ENCODE measurements at places on chromosomes 16 and 17.

- no peak for DNase-seq
Observed at GRCh38 chr17:40315678-40316570, 6.9 kb downstream of the RARA start.

GRCh38 chr17:33284022-33284421 is 9.1 kb downstream of the ASIC2 start:
- no peak for DNase-seq

- no peak for DNase-seq
Observed at GRCh38 chr17:75348386-75349012, 57.0 kb downstream of the GRB2 start.

DNA sequence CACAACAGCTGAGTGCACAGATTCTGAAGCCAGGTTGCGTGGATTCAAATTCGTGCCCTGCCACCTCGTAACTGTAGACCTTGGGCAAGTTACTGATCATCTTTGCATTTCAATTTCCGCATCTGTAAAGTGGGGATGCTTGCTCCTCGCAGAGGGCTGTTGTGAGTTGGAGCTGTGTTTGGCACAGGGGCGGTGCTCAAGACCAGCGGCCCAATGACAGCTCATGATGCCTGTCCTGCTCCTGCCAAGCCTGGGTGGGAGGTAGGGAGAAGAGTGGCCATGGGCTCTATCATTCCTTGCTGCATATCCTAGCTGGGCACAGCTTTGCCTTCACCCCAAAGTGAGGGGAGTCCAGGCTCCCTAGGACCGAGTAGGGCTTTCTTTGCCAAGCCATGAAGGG is 12.6 kb downstream of the NXPH3 start:
- no peak for DNase-seq

GRCh38 chr17:64176556-64176955 is 46.6 kb upstream of the ERN1 start:
- no peak for DNase-seq

- DNase-seq, result no peak
Observed at GRCh38 chr16:12833926-12834325, 30.2 kb upstream of the CPPED1 start.

DNA sequence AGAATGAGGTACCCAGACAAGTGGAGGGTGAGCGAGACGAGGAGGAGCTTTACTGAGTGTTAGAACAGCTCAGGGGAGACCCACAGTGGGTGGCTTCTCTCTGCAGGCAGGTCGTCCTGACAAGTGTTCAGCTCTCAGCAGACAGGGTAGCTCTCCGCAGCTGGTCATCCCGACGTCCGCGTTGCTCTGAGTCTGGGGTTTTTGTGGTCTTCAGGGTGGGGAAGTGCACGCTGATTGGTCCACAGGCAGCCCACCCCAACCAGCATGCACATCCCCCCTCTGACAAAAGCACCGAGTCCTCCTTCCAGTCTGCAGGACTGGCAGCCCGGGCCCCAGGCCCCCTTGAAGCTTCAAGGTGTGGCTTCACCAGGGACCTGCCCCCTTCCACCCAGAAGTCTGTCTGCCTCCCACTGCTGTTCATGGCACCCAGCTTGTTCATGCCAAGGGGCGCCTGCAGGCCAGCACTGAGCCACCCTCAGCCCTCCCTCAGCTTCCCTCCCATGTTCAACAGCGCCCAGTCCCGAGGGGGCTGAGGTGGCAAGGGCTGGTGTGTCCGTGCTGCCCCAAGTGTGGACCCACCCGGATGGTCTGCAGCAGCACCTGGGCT is 19.9 kb upstream of the WDR45B start:
- DNase-seq, result no peak

DNA sequence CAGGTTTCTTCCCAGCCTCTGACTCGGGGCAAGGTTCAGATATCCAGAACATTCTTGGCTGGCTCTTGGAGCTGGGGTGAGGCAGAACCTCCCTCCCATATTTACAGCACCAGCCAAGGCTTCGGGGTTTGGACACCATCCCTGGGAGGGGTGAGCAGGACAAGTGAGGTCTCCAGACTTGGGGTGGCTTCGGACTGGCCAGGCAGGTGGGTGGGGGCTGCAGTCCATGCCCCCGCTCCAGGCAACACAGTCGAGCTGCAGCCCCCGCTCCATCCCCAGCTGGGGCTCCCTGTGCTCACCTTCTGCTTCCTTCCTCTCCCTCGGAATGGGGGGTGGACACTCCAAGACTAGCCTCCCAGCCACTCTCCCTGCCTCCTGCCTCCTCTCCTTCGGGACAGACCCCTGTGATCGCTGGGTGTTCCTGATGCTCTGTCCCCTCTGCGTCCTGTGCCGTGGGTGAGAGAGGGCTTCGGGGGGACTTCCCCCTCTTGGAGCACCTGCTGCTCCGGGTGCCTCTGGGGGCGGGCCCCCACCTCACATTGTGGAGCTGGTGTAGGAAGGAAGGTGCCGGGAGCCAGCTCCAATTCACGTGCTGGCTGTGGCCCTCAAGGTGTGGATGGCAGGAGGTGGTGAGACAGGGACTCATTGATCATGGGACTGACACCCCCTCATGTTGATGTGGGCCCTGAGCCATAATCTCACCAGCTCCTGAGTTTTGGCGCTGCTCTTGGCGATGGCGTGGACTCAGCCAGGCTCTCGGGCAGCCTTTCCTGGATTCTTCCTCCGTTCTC is 189.2 kb downstream of the SEC14L1 start:
- no peak for DNase-seq

- DNase-seq, result no peak
Observed at GRCh38 chr17:56030009-56030624, 123.2 kb upstream of the ANKFN1 start.

- no peak for DNase-seq
Observed at GRCh38 chr17:38469875-38470274, 41.6 kb downstream of the ARHGAP23 start.

- no peak for DNase-seq
Observed at GRCh38 chr17:58840820-58841612, 85.4 kb downstream of the PPM1E start.

DNA sequence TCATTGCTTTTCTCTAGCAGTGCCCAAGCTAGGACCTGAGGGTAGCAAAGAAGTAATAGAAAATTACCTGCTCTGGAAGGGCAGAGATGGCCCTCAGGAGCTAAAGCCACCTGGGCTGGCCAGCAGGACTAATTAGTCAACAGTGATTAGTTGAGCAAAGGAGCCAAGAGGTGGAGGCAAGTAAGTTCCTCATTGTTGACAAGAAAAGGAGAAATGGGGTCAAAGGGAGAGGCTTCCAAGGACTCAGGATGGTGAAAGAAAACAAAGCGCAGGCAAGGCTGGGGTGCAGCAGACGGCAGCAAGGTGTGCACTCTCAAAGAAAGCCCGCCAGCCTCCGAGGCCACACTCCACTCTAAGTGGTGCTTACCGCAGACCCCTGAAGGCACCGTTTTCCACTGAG is 44.6 kb downstream of the CMTM4 start:
- no peak for DNase-seq

DNA sequence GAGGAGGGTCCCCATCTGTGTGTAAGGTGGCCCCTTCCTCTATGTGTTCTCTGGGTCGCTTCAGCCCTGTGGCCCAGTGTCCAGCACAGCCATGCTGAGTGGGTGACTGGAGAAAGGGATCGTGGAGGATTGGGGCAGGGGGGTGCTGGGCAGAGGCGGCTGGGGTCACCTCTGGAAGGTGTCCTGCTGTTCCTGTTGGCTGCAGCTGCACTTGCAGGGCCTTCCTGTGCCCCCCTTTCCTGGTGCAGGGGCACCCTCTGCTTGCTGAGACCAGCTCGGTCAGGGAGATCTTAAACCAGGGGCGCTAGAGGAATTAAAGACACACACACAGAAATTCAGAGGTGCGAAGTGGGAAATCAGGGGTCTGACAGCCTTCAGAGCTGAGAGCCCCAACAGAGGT is 11.1 kb downstream of the IL32 start:
- DNase-seq, result no peak

- no peak for DNase-seq
Observed at GRCh38 chr17:48494335-48494734, 36.5 kb downstream of the HOXB1 start.

GRCh38 chr17:34252444-34253138 is 2.5 kb upstream of the CCL2 start:
- no peak for DNase-seq

DNA sequence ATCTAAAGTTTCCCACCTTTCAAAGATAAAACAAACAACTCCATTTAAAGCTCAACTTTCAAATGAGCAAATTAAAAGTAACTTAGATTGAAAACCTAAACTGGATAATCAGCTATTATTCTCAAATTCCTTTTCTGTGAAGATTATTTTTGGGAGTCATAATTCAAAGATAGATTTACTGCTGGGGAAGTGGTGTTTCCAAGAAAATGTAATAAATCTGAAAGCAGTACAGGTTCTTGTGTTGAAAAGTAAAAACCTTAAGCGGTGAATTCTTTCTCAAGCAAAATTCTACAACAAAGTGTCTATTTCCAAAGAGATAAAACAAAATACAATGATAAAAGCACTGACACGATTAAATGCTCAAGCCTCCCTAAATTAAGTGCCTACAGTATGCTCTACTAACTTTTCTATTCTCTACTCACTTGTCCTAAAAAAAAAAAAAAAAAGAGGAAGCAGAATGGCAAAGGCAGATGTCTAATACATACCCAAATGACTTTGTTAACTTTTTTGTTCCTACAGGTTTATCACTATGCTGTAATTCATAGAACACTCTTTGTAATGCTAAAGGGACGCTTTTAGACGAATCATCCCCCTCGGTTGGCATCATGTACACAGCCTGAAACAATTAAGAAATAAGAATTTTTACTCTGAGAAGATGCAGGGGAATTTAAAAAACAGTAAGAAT is 34.5 kb downstream of the LITAFD start:
- no peak for DNase-seq

DNA sequence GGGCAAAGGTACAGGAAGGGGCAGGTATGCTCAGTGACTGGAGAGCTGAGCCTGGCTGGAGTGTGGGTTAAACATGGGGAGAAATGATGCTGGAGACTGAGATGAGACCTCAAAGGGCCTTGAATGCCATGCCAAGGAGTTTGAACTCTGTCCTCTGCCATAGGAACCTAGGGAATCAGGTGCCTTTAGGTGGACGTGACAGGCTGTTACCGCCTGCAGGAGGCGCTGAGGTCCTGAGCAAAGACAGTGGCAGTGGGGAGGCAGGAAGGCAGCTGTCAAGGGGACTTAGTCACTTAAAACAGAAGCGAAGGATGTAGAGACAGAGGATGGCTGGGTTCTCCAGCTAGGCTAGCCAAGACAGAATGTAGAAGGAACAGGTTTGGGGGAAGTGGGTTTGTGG is 9.1 kb downstream of the PSMB3 start:
- no peak for DNase-seq

DNA sequence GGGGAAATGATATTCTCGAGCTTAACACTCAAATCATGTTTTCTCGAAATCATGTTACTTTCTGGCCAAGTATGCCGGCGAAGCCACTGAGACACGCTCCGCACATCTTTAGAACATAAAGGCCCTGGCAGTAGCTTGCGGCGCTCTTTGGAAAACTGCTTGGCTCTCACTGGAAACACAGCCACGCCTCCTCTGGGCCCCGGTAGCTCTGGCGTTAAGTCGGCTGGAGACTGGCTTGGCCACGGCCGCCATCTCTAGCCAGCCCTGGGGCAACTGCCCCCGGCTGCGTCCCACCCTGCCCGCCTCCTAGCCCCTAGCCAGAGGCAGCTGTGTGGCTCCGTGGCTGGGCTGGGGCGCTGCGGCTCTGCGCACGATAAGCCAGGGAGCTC is 9.2 kb upstream of the BAIAP2 start:
- DNase-seq, result no peak

DNA sequence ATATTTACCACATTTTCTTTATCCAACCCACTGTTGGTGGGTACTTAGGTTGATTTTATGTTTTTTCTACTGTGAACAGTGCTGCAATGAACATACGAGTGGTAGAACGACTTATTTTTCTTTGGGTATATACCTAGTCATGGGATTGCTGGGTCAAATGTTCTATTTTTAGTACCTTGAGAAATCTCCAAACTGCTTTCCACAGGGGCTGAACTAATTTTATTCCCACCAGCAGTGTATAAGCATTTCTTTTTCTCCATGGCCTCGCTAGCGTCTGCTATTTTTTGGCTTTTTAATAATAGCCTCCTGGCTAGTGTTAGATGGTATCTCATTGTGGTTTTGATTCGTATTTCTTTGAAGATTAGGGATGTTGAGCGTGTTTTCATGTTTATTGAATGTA is 202.3 kb downstream of the LGALS9B start:
- no peak for DNase-seq

DNA sequence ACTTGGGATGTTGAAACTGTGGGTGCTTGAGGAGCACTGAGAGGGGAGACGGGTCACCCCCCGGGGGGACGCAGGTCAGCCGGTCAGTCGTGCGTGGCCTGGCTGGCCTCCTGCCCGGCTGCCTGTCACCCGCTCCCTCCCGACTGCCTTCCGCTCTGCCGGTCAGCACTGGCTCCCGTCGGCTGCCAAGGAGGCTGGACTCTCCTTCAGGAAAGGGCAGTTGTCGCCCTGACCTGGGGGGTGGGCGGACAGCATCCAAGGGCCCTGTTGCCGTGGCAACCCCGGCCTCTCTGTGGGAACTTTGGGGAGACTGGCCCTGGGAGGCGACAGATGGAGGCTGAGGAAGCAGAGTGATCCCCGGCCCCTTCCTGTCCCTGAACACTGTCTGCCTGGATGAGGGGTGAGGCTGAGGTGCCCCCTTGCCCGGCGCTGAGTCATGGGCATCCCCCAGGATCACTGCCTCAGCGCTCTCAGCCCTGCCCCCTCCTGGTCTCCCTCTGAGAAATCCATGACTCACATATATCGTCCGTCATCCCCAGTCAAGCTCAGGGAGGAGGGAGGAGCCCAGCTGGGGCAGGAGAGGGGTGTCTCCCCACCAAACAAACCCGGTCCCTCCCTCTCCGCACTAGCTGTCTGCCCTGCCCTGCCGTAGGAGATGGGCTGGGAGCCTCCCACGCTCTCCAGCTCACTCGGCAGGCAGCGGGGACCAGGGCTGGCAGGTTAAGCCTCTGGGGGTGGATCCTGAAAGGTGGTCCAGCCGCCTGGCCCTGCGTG is at the start of gene ADGRG1:
ADGRG1 (plus strand) TSS at position 623 of the 774 bp plus-strand sequence. CDS start 21,658 bp downstream, outside the sequence.
- DNase-seq, result no peak

GRCh38 chr16:20798364-20798763 is 7.9 kb downstream of the ERI2 start:
- DNase-seq, result no peak

GRCh38 chr17:83071365-83071764 is 8.0 kb upstream of the METRNL start:
- DNase-seq, result no peak

GRCh38 chr17:8744086-8744785 is 400 bp downstream of the CCDC42 start:
- DNase-seq, result no peak

GRCh38 chr16:51657848-51658247 is 506.8 kb upstream of the SALL1 start:
- no peak for DNase-seq

DNA sequence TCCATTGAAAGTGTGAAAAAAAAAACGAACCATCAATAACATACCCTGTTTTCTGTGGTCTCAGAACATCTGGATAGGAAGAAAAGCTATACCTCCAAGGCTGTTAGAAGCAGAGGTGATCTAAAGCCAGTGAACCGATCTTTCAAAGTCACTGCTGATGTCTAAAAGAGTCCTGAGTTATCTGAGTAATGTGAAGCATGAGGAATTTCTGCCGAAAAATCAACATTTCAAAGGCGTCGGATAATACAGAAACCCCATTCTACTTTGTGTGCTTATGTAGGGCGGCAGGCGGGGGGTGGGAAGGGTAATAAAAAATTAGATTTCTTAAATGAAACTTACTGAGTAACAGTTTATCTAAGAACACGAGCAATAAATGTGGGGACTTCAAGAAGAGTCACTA is 3.9 kb downstream of the XYLT1 start:
- DNase-seq, result no peak

GRCh38 chr17:37475731-37476420 is 13.8 kb upstream of the DUSP14 start:
- no peak for DNase-seq

All from T-helper 1 cell (primary cell).